ENCODE measurements at places on chromosomes 1 and 21. TPM values are rescaled to one million over a fixed set of nuclear protein-coding genes. Genes with fewer than 3 reads are reported as not detected.
A peak's percentile ranks its signal among the peaks of the same experiment; 100 is the strongest.

- DNase-seq, result no peak
These were observed 19.0 kb upstream of the TMEM200B start for GRCh38 chr1:29142714-29143113.

GRCh38 chr1:205061665-205062069, 18.7 kb downstream of the CNTN2 start:
- DNase-seq, result peak; percentile 81

GRCh38 chr1:9449976-9450696, 89.1 kb upstream of the SLC25A33 start:
- no peak for DNase-seq

The HHAT gene
- total RNA-seq, result 0.64 TPM

DNA sequence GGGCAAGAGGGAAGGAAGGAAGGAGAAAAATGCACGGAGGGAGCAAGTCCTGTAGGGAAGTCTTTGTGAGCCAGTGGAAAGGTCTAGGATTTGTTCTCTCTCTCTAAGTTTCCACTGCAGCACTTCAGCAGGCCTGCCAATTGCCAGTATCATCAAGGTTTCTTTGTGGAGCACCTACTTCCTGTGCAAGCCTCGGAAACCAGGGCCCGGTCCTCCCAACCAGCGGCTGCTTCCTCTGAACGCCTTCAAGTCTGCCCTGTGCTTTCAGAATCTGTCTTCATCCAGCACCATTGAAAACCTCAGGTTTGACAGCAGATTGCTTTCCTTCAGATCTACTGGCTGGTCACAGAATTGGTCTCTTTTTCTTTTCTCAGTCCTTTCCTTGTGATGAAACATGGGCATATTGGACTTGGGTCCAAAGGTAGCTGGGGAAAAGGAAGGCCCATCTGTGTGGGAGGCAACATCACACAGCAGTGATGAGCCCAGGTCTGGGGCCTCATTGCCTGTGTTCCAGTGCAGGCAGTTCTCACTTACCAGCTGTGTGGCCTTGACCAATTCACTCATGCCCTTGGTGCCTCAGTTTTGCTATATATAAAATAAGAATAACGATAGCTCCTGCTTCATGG, 144.5 kb downstream of the SEC16B start:
- DNase-seq, result no peak

DNA sequence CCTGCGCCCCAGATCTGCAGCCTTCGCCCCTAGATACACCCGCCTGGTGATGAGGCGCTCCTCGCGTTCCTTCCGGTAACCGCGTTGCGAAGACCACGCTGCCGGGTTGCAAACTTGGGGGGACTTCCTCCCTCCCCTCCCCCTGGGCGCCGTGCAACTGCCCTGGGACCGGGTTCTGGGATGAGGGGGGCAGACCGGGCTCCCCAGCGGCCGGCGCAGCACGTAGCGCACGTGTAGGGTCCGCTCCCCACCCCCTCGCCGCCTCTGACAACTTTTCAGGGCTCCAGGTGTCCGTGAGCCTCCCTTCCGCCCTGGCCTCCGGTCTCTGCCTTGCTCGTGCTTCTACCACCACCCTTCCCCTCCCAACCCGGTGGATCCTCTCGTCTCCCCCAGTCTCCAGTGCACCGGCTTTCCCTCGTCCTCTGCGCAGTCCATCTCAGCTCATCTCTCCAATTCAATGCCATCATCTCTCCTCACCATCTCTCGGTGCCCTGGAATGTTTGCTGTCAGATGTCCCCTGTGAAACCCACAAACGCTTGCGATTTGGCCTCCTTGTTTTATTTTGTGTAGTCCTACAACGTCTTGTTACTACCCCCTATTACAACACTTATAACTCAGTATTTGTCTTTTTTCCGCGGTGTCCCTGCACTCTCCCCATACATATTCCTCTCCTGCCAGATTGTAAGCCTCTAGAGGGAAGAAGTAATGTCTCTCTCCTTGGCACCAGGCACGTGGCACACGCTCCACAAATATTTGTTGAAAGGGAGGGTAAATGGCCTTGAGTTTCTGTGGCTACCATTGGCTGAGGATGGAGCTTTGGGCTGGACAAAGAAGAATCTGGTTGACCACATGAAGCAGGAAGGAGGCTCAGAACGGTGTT, 782 bp downstream of the PCAT6 start:
- peak; percentile 66 for DNase-seq

The LHX8 gene
- not detected for total RNA-seq

GRCh38 chr1:201928266-201928665, 18.1 kb downstream of the LMOD1 start:
- no peak for DNase-seq

GRCh38 chr1:29880556-29880955, 644.2 kb downstream of the PTPRU start:
- no peak for DNase-seq

- DNase-seq, result no peak
These were observed 2.2 kb downstream of the TLR5 start for GRCh38 chr1:223140611-223141405.

The HSF2BP gene
- total RNA-seq, result 0.47 TPM

DNA sequence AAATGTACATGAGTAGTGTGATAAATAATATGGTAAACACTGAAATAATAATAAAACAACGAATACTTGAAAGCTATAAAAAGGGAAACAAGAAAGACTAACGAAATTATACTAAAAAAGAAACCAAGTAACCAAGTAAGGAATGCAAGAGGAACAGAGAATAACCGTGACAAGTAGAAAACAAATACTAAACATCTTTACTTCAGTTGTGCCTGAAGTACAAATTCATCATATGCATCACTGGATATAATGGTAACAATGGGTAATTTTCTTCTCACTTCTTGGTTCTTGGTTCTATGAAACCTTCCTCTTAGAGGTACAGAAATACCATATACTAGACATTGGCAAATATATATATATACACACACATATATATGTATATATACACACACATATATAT, 1093.6 kb upstream of the B3GALT2 start:
- no peak for DNase-seq

The ASPM gene
- total RNA-seq, result 73.8 TPM

DNA sequence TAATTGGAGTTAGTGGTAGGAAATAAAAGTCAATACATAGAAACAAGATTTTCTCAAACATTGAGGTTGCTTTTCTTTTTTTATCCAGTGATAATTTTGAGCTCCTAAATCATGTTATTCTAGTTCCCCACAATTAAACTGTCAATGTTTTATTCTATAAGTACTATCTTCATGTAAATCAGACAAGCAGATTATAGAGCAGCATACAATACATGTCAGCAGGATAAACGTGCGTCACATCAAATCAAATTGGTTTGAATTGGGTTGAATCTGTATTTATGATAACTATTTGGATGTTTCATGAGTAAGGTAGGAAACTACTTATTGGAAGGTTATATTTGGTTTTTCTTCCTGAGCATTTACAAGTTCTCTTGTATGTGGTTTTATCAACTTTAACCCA, 2028.7 kb downstream of the NCAM2 start:
- DNase-seq, result no peak

GRCh38 chr1:239368436-239369109, 17.8 kb upstream of the CHRM3 start:
- no peak for DNase-seq

DNA sequence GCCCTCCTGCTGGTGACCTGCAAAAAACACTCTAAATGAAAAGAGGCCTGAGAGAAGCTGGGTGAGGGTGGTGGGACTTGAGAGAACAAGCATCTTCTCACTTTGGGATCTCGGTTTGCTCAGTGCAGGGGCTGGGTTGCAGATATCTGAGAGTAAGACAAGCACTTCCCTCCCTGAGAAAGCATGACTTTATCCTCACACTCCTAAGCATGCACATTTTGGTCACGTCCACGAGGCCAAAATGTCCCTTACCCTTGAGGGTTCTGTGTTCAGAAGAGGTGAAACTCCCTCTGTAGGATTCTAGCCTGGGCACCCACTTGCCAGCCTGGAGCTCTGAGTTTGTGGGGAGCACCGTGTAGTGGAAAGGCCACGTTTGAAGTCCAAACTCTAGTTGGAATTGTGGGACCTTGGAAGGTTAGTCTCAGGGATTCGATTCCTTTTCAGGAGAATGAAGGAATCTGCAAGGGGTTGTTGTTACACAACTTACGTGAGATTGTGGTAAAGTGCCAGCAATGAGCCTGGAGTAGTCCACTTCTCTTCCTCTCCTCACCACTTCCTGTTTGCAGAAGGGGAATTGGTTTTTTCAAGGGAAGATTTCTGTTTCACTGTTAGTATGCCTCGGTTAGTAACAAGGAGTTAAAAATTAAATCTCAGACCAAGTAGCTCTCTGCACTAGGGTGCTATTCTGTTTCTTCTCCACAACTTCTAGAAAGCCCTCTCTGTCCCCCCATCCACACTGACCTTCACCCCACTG, 3.0 kb downstream of the FCAMR start:
- no peak for DNase-seq

DNA sequence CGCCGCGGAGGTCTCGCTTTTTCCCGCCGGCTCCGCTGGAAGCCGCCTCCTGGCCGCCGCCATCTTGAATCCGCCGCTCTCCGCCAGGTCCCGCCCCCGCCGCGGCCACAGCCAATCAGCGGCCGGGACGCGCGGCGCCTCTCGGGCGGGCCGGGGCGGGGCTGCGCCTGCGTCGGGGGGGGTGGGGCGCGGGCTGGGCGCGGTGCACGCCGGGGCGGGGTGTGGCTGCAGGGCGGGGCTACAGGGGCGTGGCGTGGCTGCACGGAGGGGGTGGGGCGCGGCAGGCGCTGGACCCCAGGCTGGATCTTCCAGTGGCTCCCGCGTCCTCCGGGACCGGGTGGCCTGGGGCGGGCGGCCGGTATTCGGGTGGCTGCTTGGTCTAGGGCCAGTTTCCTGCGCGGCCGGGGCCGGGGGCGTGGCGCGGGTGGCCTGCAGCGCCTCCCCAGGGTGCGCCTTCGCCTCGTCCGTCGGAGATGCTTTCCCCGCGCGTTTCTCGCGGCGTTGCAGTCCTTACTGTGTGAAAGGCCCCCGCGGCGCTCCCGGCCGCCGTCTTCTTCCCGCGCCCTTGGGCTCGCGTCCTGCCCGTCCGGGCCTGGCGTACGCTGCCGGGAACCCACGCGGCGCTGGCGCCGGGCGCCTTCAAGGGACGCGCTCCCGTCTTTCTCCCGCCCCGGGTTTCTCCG, 575 bp downstream of the PCNT start:
- DNase-seq, result peak; percentile 89

DNA sequence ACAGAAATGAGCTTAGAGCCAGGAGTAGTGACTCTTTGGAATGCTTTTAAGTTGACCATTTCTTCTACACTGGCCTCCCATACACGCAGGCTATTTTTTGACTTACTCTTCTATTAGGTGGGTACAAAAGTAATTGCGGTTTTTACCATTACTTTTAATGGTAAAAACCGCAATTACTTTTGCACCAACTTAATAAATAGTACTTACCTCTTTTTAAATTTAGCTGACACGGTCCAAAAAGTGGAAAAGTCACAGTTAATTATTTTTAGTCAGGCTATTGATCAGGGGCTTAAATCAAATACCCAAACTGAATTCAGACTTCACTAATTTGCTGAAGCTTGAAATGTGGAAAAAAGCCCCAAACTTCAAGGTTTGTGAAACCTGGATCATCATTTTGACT, 138.7 kb downstream of the GRIK1 start:
- DNase-seq, result no peak

GRCh38 chr1:31707711-31708110, 3.9 kb upstream of the COL16A1 start:
- peak; percentile 49 for DNase-seq

GRCh38 chr1:9164532-9164900, 35.6 kb upstream of the GPR157 start:
- no peak for DNase-seq

GRCh38 chr1:246008363-246008831, 498.7 kb downstream of the SMYD3 start:
- DNase-seq, result no peak

- no peak for DNase-seq
These were observed 181.2 kb upstream of the ESRRG start for GRCh38 chr1:216904471-216904870.

- DNase-seq, result no peak
These were observed 9.9 kb upstream of the SPRR4 start for GRCh38 chr1:152960452-152961044.

DNA sequence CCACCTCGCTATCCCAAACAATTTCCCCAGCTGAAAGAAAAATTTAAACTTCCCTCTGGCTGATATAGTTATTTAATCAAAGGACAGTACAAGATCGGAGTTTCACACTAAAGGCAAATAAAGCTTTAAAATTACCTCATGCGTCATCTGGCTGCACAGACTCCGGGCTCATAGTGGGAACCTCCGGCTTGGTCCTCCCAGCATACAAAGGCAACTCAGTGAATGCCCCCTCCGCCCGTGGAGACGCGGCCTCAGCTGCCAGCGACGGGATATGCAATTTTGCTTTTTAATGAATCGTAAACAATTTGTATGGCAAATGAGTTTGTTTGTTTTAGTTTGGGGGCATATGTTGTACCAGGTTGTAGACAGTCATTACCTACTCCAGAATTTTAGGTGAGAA, 214.6 kb upstream of the NFIA start:
- no peak for DNase-seq

DNA sequence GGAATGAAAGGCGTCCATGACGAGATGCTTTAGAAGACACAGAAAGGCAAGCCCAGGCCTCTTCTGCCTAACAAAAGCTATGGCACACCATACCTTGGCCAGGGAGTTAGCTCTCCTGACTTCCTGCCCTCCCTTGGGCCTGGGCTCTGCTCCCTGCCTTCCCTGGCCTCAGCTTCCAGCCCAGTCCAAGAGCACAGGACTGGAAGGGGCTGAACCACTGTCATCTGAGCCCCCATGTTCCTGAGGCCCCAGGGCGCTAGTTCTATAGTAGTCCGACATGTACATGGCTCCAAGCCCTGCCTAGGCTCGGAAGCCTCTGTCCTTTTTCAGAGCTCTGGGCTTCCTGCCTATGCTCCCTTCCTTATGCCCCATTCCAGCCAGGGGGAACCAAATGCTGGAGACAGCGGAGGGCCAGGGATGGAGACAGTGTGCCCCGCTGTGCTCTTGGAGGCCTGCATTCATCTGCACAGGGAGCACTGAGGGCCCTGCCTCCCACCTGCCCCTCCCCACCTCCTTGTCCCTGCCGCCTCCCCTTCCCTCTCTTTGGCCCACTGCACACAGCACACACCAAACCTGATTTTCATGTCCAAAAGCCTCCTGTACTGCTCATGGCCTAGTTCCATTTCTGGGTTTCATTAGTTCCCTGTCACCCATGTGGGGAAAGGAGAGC, 240.1 kb downstream of the RHOU start:
- peak; percentile 15 for DNase-seq

The DLGAP3 gene
- total RNA-seq, result 0.50 TPM

DNA sequence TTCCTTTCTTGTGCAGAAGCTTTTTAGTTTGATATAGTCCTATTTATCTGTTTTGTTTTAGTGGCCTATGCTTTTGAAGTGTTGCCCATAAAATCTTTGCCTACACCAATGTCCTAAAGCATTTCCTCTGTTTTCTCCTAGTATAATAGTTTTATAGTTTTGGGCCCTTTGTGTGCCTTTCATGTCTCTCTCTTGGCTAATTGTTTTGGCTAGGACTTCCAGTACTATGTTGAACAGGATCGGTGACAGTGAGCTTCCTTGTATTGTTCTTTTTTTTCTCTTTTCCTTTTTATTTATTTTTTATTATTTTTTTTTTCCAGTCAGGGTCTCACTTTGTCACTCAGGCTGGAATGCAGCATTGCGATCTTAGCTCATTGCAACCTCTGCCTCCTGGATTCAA, 47.0 kb upstream of the WARS2 start:
- no peak for DNase-seq

The IFNAR1 gene
- 26.2 TPM for total RNA-seq

GRCh38 chr1:115499253-115499652, 142.5 kb upstream of the VANGL1 start:
- no peak for DNase-seq
